Stimulated activated CD8-positive, alpha-beta memory T cell treated with anti-CD3 and anti-CD28 coated beads, Interleukin-15, amount 100 ng/mL, for 4 hours (primary cell): ENCODE measurements at places on chromosomes 16 and 17.

DNA sequence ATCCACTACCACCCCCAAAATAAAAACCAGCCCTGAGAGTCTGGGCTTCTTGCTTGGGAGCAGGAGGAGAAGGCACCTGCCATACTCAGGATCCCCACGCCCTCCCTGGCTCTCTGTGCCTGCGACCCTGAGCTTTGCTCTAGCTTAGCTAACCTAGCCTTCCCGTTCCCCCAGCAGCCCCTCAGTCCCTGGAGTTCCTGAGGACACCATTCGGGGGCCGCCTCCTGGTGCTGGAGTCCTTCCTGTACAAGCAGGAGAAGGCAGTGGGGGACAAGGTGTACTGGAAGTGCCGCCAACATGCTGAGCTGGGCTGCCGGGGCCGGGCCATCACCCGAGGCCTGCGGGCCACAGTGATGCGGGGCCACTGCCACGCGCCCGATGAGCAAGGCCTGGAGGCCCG, 18.5 kb downstream of the FLYWCH1 start:
- no peak for DNase-seq

- DNase-seq = no peak
Measured at GRCh38 chr17:15466131-15466530, 1.3 kb downstream of the CDRT4 start.

DNA sequence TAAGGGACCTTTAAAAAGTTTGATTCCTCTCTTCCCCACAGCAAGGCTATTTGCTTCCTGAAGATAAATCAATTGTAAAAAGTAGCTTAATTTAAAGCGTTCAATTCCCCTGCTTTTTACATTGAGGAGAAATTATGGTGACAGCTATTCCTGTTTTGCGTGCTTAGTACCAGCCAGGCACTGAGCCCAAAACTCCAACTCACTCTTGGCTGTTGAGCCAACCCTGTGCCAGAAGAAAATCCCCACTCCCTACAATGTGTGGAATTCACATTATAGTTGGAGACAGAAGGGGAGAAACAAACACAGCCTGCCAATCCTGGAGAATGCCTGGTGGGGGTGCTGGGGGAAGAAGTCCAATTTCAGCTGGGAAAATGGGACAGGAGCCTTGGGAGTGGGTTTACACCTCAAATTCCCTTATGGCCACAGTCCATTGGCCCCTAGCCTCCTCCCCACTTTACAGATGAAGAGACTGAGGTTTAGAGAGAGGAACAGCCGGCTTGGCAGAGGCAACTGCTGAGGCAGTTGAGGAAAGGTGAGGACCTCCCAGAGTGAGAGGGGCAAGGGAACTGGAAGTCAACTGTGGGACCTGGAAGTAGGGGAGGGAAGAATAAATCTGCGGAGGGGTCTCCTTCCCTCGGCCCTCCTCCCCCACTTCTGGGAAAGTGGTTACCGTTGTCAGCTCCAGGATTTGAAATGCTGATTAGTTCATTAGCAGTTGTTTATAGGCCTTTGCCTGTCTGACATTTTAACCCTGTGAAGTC, 26.1 kb downstream of the CDH1 start:
- DNase-seq = no peak

DNA sequence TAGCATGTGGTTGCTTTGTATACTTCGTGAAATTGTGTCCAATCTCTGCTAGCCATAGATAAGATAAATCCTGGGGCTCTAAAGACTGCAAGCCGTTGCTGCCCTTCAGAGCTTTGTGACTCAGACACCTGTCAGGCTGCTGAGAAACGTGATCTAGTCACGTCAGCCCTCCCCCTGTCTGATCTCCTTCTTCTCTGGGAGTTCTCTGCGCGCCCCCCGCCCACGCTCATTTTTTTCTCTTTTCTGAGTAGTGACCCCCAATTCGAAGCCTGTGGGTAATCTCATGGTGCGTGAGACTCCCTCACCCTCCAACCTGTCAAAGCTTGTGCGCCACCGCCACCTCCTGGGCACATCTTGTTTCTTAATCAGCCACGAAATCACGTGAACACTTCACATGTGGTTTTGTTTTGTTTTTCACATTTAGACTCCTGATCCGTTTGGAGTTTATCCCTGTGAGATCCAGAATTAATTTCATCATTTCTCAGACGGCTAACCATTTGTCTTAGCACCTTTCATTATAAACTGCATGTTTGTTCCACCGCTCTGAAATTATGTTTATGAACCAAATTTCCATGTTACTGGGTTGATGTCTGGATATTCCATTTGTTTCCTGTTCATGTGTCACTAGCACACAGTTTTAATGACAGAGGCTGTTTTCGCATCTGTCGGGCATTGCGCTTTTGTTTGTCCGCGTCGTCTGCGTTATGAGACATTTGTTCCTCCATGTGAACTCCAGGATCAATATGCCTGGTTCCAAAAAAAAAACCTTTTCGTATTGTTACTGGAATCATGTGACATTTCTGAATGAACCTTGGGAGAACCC, 977 bp upstream of the ZNF778 start:
- peak; percentile 83 for DNase-seq

GRCh38 chr17:79088247-79088996, 13.8 kb downstream of the ENGASE start:
- no peak for DNase-seq

GRCh38 chr17:51142597-51142996, 10.8 kb upstream of the NME1 start:
- DNase-seq = no peak

DNA sequence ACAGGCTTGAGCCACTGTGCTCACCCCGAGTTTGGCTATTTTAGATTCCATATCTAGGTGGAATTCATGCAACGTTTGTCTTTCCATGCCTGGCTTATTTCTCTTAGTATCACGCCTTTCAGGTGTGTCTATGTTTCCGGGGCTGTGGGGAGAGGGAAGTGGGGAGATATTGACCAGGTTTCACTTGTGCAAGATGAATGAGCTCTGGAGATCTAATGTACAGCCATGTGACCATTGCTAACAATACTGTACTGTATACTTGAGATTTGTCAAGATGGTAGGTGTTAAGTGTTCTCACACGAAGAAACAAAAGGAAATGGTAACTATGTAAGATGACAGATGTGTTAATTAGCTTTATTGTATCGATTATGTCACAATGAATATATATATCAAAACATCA, 199.6 kb downstream of the SHISA9 start:
- no peak for DNase-seq

DNA sequence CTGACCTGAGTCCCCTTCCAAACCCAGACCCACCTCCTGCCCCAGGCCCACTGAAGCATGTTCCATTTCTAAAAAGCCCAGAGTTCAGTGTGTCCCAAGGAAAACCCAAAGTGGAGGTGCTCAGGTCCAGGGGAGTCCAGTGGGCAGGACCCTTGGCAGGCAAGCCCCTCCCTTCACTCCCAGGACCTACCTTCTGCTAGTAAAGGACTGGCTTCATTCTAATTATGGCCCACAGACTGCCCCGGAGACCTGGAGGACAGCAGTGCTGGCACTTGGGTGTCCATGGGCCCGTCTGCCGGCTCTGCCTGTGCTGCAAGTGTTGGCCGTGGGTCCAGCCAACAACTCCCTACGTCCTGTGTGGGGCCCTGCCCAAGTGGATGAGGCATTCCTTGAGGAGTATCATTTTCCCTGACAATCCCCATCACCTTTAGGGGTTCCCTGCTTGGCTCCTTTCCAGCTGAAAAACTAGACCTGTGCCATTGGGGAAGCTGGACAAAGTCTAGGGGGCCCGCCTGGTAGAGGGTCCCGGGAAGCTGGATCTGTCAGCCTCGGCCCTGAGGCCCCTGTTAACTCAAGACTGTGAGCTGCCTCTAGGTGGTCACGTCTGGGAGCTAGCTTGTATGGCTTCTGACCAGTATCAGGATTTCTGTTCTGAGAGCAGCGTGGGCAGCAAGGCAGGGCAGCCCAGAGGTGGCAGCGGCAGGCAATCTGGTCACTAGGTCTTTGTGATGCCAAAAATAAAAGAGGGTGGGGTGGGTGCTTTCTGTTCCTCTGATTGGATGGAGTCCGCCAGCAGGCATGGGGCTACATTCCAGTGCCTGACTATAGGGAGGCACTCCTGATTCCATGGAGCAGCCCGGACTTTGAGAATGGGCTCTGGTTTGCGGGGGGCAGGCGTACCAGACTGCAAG, 8.2 kb downstream of the CBX2 start:
- DNase-seq = no peak

- no peak for DNase-seq
Measured at GRCh38 chr16:83817022-83817421, 9.2 kb downstream of the HSBP1 start.

DNA sequence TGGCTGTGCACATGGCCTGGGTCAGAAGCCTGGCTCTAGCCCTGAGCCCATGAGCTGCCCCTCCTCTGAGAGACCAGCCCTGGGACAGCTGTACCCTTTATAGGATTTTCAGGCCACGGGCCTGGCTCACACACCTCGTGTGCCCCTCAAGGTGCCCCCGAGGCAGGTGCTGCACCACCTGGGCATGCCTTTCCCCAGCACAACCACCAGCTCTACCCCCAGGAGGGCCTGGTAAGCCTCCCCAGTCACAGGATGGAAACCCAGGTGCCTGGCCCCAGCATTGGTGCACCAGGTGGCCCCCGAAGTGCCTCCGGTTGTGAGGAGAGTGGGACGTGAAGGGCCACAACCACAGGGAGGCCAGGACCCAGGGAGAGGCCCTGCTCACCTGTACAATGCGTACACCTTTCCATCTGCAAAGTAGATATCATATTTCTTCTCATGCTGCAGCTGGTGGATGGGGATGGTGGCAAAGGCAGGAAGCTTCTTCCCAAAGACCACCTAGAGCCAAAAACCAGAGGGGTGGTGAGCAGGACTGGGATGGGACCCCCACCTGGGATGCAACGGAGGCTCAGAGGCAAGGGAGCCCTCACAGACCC, 6.3 kb downstream of the ZNF598 start:
- DNase-seq = no peak

DNA sequence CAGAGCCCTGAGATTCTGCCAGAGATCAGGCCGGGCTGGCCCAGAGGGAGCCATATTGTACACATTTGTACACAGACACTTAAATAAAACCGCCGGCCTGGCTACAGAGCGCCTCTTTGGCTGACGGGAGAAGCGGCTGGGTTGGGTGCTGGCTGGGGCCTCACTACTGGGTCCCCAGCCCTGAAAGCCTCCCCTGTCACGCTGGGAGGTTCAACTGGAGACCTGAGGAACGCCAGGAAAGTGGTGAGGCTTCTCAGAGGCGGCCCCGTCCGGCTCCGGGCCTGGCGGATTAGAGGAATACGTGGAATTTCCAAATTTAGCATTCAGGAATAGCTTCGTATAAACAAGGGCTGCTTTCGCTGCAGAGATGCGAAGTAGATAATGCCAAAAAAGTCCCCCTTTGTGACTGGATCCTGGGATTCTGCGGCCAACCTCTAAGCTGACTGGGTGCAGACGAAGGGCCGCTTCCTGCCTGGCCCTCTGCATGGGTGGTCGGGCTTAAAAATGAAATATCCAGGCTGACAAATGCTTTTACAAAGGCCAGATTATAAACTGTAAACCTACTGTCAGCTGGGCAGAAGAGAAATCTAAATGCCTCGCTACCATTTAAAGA, 252.4 kb downstream of the IRF8 start:
- no peak for DNase-seq

- no peak for DNase-seq
Measured at GRCh38 chr17:49738456-49739163, 25.3 kb downstream of the FAM117A start.

DNA sequence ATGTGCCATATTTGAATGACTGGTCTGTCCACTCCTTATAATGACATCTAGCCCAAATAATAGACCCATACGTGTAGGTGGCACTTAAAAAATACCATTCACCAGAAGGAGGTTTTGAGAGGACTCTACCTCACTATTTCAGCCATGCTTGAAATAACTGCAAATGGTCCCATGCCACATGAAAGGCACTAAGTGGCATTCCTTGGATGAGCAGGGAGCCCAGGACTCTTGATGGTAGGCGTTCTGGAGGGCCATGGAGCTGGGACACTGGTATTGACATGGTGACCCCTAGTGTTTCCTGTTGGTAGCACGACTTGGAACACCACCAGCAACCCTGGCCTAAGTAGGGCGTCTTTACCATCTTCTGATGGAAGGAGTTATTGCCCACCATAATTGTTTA, 148.7 kb upstream of the ZFHX3 start:
- no peak for DNase-seq

GRCh38 chr17:51228161-51228560, 31.7 kb downstream of the MBTD1 start:
- no peak for DNase-seq

DNA sequence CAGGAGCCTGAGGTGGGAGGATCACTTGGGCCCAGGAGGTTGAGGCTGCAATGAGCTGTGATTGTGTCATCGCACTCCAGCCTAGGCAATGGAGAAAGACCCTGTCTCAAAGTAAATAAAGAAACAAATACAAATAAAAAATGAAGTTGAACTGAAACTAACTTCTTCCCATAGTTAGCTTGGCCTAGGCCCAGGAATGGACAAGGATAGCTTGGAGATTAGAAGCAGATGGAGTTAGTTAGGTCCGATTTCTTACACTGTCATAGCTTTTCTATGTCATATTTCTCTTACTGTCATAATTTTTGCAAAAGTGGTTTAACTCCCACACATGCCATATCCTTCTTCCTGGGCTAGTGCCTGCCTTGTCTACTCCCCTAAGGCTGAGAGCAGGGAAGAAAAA, 154.7 kb upstream of the CACNG3 start:
- no peak for DNase-seq

DNA sequence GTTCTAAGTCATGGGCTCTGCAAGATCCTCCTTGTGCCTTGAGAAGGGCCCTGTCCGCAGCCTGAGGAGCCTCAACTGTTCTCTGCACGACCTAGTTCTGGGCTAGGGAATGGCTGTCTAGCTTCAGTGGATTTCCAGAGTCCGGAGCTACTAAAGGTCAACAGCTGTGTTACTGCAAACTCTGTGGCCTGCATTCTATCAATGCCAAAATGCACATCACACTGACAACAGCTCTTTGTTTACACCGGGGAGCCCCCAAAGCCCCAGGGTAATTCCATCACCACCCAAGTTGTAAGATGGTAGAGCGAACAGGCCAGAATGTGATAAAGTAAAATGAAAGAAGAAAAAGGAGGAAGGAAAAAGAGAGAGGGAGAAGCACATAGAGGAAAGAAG, 610.2 kb downstream of the MAF start:
- no peak for DNase-seq

- DNase-seq = no peak
Measured at GRCh38 chr16:80618862-80619648, 78.3 kb downstream of the DYNLRB2 start.

- DNase-seq = no peak
Measured at GRCh38 chr16:70647441-70648359, 1.3 kb downstream of the IL34 start.

- DNase-seq = no peak
Measured at GRCh38 chr16:31875112-31875803, 1.7 kb downstream of the ZNF267 start.

GRCh38 chr17:72299592-72299991, 178.8 kb downstream of the SOX9 start:
- DNase-seq = no peak

GRCh38 chr17:65374966-65375365, 186.5 kb downstream of the AXIN2 start:
- DNase-seq = no peak

DNA sequence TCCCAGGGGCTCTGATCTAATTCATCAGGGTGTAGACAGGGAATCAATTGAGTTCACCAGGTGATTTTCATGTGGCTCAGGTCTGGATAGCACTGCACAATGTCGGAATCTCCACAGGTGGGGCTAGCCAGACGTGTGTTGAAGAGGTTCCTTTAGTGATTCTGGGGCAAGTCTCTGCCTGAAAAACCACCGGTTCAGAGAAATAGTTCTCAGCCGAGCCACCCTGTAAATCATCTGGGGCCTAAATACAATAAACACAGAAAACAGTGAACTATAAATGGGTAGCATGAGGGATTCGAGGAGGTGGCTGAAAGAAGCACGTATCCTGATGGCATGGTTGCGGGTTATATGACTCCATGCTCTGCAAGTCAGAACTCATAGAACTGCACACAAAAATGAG, 21.3 kb downstream of the ASPA start:
- no peak for DNase-seq
